ENCODE measurements at places on chromosomes 4 and X.

DNA sequence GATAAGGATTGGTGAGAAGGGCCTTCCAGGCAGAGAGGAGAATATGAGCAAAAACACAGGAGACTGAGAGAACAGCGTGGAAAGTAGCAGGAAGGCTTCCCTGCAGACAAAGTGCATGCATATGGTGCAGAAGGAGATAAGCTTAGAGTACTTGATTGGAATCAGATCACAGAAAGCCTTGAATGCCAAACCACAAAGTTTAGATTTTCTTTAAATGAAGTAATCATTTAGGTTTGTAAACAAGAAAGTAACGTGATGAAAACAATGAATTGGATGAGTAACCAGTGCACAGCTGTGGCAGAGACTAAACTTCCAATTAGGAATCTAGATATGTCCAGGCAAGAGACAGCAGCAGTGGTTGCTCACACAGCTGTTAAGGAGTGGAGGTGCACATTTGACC is 83.8 kb upstream of the C1QTNF7 start:
- DNase-seq, result no peak

DNA sequence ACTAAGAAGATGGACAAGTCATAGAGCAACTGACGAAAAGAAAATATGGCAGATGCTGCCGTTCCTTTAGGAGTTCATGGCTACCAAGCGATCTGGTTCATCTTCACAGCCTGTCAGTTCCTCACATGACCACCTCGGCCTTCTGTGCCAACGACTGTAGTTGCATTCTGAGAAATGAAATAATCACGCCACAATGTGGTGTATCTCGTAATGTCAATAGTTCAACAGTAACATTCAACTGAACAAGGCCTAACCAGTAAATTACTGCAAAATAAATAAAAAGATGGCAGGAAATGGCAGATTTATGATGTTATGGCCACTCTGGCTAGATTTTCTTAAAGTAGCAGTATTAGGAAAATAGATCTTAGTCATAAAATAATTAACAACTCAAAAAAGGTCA is 4.4 kb downstream of the GPRIN3 start:
- DNase-seq, result no peak

- DNase-seq, result no peak
Observed at GRCh38 chrX:82127228-82128123, 925.6 kb downstream of the SH3BGRL start.

- DNase-seq, result no peak
Observed at GRCh38 chr4:98383431-98384106, 122.4 kb downstream of the RAP1GDS1 start.

All from NCI-H510A treated with DMSO at 0.1 percent for 48 hours (cell line).